HTR-8/SVneo (cell line): ENCODE measurements at places on chromosomes 12 and 14.

GRCh38 chr12:51406290-51406689 is 15.1 kb upstream of the GALNT6 start:
- no peak for DNase-seq

DNA sequence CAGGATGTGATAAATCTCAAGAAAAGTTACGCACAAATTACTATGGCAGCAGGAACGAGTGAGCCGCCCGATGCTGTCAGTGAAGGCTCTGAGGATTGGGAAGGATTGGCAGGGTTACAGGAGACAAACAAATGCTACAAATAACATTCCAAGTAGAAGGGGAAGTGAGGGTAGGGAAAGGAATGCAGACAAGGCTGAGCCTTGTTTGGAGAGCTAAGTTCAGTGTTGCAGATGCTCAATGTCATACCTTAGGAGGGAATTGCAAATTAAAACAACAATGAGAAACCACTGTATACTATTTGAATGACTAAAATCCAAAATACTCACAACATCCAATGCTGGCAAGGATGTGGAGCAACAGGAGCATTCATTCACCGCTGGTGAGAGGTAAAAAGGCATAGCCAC is 1.3 kb downstream of the CLEC9A start:
- DNase-seq = peak; percentile 48

DNA sequence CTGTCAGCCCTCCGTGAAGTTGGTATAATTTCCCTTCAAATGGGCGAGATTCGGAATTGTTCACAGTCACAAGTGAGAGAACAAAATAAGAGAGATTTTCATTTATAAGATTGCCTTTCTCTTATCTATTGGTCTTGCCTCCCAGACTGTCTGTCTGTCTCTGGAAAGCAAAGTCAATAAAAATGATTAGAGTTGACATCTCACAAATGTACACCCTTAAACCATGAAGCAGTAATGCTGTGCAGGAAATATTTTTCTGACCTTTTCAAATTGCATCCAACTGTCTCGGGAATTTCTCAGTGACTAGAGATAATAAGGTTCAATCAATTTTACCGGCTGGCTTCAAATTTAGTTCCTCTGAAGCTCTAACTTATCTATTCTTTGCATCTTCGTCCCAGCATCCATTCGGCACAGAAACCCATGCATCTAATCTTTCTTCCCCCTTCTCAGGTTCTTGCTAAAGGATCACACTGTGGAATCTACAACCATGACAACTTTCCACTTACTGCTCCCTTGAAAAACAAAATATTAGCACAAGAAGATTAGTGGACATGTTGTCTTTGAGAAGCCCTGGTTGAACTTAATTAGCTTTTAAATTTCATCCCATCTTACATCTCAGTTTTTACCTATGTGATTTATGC is 93.1 kb downstream of the RMST start:
- DNase-seq = no peak

DNA sequence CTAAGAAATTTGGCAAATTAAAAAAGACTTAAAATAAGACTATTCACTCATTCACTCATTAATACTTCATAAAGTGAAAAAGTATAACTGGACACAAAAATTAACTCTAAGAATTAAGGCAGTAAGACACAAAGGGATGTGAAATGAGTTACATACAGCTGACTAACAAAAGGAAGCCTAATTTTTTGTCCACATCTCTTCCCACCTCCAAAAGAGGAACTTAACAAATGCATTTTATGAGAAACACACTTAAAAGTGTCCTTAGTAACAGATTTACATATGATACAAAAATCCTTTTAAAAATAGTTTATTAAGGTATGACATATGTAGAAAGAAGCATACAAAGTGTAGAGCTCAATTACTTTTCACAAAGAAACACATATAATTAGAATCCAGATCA is 88.9 kb downstream of the NUMB start:
- DNase-seq = no peak

DNA sequence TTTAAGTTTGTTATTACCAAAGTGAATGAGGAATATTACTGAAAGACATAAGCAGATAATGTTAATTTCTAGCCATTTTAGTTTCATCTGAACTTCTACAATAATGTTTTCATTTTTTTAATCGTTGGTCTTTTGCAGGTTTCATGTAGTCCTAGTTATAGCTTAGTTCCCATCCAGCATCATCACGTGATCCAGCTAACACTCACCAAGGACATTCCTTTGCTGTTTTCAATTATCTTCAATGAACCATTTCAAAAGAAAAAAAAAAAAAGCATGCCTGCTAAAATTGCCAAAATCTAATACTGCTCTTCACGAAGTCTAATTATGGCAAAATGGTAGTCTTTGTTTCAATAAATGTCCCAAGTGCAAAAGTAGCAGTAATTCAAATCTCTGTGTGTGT is 187.7 kb upstream of the ATXN7L3B start:
- DNase-seq = no peak

- no peak for DNase-seq
Measured at GRCh38 chr12:93519859-93520258, 52.5 kb downstream of the MRPL42 start.

- DNase-seq = no peak
Measured at GRCh38 chr12:13228579-13228978, 32.1 kb downstream of the EMP1 start.
